T-helper 2 cell (primary cell): ENCODE measurements at places on chromosomes 5 and 9.

DNA sequence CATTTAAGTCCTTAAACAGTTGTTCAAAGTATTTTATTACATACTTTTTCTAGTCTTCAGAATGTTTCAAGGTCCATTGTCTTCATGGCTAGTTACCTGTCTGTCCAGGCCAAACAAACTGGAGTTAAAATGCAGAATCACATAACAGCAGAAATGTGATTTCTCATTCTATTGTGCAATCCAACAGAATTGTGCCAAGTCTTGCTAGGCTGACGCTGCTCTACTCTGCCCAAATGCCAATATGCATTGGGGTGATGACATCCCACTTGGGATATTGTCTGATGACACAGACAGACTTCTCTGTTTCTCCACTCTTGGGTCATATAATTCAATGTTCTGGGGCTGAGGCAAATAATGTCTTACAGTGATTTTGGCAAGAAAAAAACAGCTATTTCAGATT, 5.2 kb upstream of the SLC22A5 start:
- DNase-seq: no peak

DNA sequence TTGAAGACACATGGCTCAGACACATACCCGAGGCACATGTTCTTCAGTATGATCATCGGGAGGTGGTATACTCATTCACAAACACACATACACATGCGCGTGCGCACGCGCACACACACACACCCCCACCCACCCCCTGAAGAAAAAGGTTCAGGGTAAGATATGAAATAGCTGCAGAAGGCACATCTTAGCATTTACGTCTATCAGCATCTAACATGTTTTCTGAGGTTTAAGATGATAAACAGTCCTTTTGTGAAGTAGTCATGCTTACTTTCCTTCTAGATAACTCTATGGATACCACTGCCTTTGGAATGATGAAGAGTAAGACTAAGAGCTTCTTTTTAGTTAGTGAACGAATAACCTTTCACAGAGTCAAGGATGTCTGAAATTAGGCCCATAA, 105.1 kb upstream of the GNA14 start:
- no peak for DNase-seq

- DNase-seq: no peak
Observed at GRCh38 chr5:43113546-43113945, 7.2 kb upstream of the ZNF131 start.

DNA sequence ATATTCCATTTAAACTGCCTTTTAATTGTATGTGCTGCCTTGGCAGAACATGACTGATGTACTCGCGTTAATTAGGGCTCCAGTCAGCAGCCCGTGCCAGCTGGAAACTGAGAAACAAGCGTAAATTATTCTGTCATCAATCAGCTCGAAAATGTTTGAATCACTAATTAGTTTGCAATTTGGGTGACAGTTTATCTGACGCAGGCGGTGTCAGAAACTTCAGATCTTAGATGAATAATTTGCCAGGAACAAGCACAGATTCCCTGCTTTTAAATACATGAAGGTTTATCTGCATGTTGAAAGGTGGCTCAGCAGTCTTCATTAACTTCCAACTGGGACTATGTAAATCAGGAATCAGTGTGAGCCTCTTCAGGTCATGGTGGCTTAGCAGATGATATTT, 176.0 kb upstream of the TLE4 start:
- no peak for DNase-seq

GRCh38 chr5:179762079-179762780, 29.6 kb downstream of the MAML1 start:
- peak; percentile 71 for DNase-seq

- DNase-seq: no peak
Observed at GRCh38 chr5:98780390-98780789, 6.9 kb downstream of the RGMB start.

GRCh38 chr5:111984044-111984443, 227.1 kb upstream of the NREP start:
- no peak for DNase-seq

DNA sequence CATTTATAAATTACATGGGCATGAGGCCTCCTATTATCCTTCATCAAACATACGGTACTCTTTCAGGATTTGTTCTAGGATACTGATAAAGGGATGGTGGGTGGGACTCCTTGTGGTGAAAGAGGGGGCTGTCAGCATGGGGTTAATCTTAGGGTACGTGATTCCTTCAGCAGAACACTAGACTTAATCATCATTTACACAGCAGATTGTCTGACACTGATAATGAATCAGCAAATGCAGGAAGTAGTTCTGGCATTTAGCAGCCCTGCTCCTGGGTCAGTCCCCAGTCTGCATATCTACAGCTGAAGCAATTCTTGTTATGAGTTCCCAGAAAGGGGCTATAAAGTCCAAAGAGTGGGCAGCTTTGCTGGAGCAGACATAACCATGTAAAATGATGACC, 384.6 kb downstream of the SPOCK1 start:
- no peak for DNase-seq

GRCh38 chr5:141155540-141156374, 5.9 kb downstream of the PCDHB6 start:
- DNase-seq: no peak

DNA sequence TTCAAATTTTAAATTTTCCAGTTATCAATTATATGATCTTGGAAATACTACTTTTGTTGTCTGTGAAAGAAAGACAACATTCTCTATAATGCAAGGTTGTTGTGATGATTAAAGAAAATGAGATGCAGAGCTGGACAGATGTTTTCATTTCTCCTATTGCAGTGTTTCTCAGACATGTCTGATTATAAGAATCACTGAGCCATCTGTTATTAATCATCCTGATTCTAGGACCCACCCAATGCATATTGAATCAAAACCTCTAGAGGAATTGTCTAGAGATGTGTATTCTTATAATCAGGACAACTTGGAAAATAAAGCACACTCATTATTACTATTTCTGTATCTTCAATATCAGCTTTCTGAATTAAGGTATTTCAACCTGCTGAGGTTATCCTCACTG, 121.1 kb upstream of the ASTN2 start:
- DNase-seq: no peak

GRCh38 chr5:132053483-132053882, 7.0 kb upstream of the IL3 start:
- DNase-seq: no peak

- DNase-seq: no peak
Observed at GRCh38 chr5:154817815-154818214, 32.6 kb downstream of the FAXDC2 start.

- no peak for DNase-seq
Observed at GRCh38 chr5:11719888-11720481, 184.3 kb downstream of the CTNND2 start.
